Esophagus muscularis mucosa (tissue), 4 donors: ENCODE measurements at places on chromosomes 1 and 21.

GRCh38 chr1:24609949-24610517 is 33.1 kb upstream of the SRRM1 start:
- DNase-seq: no peak

DNA sequence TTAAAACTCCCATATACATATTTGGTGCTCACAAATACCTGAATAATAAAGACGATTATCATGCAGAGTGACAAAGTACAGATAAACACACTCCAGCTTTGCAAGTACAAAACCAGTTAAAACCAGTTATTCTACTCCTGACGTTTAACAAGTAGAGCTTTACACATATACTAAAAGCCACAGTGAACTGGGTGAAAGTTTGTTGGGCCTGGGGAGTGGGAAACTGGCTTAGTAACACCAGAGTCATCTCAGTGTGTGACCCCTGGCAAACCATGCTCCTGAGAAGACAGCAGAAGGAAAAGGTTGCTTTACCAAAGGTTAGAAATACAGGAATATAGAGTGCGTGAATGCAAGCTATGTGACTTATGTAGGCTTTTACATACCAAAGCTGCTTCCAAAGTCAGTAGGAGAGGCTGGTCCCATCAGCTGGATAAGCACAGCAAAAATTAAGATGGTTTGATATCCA is 148.1 kb downstream of the NRIP1 start:
- no peak for DNase-seq

- DNase-seq: no peak
These were observed 61.7 kb downstream of the ITSN1 start for GRCh38 chr21:33703750-33704606.

DNA sequence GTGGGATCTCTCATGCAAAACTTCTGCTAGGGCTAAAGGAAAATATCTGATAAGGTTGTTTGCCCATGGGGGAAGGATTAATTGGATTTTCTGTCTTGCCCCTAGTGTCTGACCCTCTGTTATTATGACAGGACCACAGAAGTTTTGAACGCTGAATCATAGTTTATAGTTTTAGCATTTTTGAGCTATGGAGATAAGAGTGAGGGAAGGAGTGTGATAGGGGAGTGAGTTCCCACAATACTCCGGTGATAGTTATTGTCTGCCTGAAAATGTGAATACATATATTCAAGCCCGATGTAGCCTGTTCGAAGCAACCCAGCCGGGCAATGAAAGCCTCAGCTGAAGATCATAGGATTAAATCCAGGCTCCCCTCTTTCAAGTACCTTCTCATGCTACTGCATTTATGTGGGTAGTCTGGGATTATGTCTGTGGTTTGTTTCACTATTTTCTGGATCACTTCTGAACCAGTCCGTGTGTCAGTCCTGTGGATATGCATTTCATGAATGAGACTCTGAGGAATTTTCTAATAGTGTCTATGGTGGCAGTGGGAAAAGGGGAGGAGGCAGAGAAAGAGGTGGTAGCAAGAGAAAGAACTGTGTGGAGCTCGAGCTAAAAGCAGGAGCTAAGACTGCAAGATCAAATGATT is 258.7 kb downstream of the DISC1 start:
- no peak for DNase-seq

DNA sequence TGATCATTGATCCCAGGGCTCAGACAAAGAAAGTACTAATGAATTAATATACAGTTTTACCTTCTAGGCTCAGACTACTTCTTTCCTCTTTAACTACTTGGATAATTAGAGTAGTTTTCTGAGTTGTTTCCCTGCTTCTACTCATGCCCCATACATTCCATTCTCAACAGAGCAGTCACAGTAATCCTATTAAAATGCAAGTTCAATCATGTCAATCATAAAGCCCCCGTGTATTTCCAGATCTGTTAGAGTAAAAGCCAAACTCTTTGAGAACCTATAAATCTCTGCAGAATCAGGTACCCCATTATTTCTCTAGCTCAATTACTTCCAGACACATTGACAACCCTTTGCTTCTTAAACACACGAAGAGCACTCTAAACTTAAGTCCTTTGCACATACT is 242.1 kb upstream of the PRMT6 start:
- DNase-seq: no peak

DNA sequence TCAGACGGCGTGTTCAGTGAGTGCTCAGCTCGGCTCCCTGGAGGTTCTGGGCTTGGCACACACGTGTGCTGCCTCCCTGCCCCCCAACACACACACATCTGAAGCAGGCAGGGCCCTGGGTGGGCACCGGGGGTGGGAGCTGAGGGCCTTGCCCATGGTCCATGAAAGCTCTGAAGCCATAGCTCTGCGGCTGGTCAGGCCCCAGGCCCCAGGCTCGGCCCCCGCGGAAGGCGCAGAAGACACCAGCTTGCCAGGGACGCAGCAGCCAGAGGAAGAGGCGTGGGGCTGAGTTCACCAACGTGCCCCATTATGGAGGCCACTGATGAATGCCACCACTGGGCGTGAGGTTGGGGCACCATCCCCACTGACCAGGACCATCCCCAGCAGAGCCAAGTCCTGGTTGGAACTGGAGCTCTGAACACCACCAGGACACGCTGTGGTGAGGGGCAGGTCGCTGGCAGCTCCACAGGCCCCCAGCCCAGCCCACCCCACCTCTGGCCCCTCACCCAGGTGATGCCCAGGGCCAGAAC is 4.2 kb downstream of the AURKAIP1 start:
- no peak for DNase-seq

GRCh38 chr1:114126261-114127095 is 27.2 kb downstream of the SYT6 start:
- DNase-seq: no peak

DNA sequence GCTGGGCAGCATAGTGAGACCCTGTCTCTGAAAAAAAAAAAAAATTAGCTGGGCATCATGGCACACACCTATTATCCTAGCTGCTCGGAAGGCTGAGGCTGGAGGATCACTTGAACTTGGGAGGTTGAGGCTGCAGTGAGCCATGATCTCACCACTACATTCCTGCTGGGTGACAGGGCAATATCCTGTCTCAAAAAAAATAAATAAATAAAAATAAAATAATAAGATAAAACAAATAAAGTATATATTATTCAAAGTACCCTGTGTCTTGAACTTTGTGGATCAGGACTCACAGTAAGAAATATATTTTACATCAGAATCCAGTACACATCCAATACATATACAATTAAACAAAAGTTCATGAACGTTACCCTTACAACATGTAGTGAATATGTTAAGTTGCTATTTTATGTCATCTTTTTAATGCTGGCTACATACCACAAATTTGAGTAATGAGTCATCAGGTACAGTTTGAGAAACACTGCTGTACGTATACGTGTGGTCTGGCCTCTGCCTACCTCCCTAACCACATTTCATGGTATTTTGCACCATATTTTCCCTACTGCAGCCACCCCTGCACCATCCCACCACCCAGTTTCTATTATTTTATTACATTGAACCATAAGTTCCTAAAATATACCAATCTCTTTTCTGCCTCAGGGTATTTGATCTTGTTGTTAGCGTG is 4.4 kb downstream of the NME7 start:
- no peak for DNase-seq

DNA sequence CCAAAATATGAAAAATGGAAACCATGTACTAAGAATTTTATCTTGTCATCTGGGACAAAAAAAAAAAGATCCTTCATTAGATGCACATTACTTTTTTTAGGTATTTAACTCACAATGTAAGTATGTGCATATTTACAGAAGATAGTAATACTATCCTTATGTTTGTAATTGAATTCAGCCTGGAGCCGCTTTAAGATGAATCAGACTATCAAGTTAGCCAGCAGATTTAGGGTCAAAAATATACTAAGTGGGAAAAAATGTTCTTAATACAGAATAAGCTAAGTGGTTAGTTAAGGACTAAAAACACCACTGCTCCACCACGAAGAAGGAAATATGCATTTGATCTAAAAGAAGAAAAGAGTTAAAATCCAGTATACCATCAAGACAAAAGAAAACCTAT is 49.1 kb downstream of the DSCAM start:
- no peak for DNase-seq

- DNase-seq: no peak
These were observed 24.0 kb downstream of the TCEA3 start for GRCh38 chr1:23400324-23401114.

DNA sequence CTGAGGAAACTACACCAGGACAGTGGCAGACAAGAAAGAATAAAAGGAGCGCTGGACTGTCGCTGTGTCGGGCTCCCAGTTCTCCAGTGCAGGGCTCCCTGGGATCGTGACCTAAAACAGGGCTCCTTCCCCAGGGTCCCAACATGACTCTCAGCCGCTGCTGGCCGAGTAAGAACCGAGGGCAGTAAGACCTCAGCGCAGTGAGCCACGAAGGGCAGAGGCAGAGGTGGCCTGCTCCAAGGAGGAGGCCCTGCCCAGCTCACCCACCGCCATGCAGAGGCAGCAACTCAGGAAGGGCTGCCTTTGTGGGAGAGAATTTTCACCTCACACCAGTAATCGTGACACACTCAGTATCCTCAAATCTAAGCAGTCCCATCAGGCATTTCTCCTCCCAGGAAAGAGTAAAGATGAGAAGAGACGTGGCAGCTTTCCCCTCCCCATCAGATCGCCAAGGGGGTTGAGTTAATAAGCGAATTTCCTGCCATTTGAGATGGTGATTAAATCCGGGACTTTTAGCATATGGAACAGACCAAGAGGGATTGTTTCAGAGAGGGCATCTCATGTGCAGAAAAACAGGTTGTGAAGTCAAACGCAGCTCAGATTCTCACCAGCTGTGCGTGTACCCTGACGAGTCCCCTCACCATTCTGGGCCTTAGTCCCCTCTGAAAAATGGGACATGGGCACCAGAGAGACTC is 19.8 kb upstream of the ARTN start:
- DNase-seq: no peak

- no peak for DNase-seq
These were observed 75.8 kb downstream of the FOXJ3 start for GRCh38 chr1:42259059-42259738.

GRCh38 chr1:20997602-20998224 is 179.0 kb downstream of the EIF4G3 start:
- no peak for DNase-seq

GRCh38 chr1:55931081-55931940 is 648.1 kb downstream of the PLPP3 start:
- DNase-seq: no peak

DNA sequence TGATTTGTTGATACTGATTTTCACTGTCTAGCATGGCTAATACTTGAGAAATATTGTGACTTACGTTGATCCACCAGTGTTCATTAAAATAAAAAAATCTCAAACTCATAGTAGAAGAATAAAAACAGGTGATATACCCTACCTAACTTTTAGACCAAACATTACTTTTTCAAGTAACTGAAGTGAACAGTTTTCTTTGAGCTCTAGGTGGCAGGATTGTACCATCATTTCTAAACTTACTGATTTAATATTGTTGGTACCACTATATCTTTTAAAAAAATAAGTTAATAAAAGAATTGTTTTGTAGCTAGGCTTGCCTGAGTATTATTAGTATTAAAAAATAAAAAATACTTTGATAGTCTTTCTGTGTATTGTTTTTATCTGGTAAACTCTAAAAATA is 21.5 kb downstream of the CDC73 start:
- DNase-seq: no peak

GRCh38 chr1:16420424-16421118 is 16.7 kb downstream of the SPATA21 start:
- no peak for DNase-seq

GRCh38 chr1:88946861-88947260 is 45.6 kb downstream of the KYAT3 start:
- no peak for DNase-seq

DNA sequence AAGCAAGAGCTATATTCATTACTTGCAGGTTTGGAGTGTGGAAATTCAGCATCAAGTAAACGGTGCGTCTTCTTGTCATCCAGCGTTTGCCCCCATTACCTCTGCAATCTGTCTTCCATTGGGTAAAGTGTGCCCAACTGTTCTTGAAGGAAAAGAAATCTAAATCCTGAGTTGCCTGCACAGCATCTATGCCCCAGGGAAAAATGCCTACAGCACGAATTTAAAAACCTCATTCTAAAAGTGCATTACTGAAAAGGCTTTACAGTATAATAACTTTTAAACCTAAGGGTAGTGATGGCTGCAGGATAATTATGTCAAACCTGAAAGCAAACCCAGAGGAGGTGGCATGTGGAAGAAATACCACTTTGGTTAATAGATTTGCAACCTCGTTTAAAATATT is 37.2 kb downstream of the KCNK1 start:
- no peak for DNase-seq

DNA sequence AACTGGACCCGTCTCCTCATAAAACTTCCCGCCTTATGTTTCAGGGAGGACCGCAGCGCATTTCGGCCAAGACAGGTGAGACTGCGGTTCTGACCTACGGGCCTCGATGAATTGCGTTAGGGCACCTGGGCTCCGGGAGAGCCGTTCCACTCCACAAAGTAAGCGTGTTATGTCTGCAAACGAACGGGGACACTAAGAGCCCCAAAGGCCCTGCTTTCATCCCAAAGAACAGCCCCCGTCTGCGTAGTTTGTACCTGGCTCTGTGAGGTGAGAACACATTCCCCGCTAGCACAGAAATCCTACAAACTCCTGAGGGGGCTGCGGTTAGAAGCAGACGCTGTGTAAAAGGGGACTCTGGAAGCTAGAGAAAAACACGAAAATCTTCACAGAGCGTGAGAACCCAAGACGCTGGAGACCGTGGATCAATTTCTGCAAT is 41.6 kb upstream of the PPIAL4F start:
- DNase-seq: no peak

DNA sequence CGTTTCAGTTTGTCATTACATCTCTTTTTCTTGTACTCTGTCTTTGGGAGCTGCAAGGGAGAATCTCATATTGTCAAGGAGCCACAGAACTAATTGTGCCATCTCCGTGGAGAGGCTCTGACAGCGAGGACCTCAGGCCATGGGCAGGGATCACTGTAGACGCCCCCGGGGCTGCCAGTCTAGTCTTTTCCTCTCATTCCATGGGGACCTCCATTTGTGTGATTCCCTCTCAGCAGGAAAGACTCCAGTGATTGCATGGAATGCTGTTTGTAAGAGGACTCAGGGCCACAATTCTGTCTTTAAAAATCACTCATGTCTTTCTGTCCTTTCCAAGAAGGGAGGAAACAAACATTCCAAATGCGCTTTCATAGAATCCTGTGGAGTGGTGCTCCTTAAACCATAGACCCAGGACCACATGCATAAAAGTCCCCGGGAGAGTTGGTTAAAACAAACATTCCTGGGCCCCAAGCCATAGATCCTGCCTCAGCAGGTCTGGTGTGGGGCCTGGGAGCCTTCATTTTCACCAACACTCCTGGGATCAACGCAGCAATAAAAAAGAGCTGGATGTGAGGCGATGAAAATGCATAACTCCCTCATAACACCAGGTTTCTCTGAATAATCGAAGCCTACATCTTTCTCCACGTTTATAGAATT is 104.5 kb downstream of the ZP4 start:
- DNase-seq: no peak

GRCh38 chr21:28272272-28272992 is 720.2 kb downstream of the LTN1 start:
- no peak for DNase-seq

GRCh38 chr21:29508301-29508700 is 209.6 kb downstream of the BACH1 start:
- DNase-seq: no peak
